ENCODE measurements at places on chromosomes 6 and 20.

GRCh38 chr6:44708208-44708607 lies 320.7 kb downstream of the CDC5L start:
- DNase-seq, result no peak

DNA sequence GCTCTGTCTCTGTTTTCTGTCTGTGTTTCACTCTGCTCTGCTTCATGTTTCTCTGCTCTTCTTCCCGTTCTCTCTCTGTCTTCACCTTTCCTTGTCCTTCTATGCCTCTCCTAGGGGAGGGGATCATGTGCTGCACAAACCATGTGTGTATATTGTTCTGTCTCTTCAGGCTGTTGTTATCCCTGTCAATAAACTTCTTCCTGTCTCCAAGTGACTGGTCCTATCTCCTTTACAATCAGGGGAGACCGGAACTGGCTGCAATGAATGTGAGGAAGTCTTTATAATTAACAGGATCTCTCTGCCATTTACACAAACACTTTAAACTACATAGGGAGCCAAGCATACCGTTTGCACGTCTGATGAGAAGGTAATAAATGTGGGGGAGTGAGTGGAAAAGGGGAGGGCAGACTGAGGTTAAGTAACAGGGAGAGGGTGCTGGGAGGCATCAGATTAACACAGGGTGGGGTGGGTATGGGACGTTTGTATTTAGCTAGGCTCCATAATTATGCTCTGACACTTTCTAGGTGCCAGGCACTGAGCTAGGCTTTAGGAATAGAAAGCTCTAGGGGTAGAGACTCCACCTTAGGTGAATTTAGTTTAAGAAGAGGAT lies 626.1 kb downstream of the DHX35 start:
- DNase-seq, result no peak

DNA sequence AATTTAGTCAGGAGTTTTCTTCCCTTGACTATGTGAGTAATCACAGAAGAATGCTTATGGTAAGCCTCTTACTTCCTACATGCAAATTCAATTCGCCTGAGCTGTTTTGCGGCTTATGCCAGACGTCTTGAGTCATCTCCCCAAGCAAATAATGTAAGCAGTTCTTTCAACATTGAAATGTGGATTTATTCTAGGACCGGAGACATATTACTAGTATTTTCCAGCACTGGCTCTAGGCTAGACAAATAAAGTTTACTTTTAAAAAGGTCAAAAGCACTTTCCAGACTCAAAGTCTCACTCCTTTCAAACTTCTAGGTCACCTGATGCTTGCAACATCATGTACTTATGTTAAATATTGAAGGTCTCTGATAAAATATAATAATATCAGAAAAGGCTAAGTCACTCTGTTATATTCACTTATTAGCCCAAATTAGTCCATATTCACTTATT lies 38.1 kb upstream of the NOX3 start:
- no peak for DNase-seq

DNA sequence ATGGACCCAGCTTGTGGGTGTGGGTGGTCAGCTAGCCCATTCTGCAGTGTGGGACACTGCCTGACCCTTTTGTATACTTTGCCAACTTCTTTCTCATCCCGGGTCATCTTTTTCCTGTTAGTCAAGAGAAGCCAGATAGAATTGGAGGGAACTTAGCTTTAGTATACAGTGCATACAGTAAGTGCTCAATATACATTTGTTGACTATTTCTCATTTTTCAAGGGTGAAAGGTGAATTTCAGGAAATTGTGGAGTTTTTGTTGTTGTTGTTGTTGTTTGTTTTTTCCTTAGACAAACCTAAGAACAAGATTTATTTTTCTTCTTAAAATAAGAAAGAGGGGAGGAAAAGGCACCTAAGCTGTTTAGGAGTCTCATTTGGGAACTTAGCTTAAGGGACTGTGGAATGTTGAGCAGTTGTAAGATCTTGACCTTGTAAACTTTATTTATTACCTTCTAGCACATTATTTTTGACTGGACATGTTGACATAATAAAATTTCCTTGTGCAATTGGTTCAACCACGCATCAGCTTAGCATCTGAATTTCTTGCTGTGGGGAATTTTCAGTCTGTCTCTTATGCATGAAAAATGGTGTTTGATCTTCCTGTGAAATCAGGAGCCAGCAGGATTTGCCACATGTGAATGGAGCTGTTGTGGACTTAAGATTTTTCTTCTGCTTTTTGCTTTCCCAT lies 113.6 kb downstream of the ARID1B start:
- DNase-seq, result no peak

- DNase-seq, result no peak
These were observed 2.4 kb upstream of the TAF8 start for GRCh38 chr6:42047790-42048405.

DNA sequence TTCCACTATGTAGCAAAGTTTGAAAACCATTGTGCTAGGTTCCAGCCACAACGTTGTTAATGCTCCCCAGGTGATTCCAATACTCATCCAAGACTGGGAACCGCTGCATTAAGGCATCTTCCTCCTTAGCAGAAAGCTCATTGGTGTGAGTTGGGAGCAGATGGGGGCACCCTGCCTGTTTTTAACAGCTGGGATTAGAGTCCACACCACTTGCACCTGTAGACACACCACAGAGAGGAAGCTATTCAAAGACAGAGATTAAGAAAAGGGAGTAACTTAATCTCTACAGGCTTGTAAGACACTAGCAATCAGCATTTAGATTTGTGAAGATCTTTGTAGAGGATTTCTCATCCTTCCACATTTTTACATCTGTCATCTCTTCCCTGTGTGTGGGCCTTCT lies 333.9 kb upstream of the SOX4 start:
- DNase-seq, result no peak

DNA sequence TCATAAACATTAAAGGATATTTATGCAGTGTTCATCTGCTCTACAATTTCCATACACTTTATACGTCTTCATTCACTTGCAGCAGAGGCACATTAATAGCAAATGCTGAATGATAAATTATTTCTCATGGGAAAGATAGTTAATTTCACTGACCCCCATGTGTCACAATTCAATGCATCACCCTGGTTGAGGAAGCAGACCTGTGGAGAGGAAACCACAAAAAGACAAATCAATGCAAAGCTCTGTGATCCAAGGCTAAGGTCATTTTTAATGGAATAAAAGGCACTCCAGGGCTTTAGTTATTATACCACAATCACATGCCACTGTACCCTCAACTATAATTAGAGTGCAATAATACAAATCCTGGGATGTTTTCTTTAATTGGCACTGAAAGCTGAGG lies 40.3 kb upstream of the TENT5A start:
- DNase-seq, result no peak

DNA sequence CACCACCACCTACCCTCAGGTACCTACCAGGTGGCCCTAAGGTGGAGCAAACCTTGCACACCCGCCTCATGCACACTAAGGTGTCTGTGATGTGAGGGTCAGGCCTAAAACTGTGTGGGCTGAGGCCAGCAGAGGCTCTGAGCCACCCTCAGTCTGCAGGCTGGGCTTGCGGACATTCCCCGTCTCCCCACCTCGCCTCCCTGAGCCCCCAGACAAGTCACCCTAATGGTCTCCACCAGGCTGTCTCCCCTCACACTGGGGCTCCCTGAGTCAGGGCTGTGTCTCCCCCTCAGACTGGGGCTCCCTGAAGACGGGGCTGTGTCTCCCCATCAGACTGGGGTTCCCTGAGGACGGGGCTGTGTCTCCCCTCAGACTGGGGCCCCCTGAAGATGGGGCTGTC lies 12.5 kb downstream of the PRPH2 start:
- no peak for DNase-seq

GRCh38 chr6:30591008-30591407 lies 19.8 kb downstream of the ABCF1 start:
- DNase-seq, result peak; percentile 46

DNA sequence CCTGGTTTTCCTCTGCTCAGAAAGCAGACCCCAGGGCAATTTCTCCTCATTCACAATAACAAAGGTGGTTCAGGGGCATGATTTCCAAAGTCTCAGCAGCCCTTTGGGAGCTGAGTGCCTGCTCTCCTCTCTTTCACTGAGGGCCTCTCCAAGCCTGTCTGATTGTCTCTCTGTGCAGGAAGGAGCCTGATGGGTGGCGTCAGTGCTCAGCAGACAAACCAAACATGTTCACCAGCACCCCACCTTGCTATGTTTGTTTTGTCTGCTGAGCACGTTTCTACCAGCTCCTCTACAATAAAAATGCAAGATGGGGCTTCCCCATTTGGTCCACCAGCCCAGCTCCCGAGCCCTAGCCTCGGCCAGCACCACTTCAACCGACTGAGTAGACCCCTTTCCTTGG lies 25.4 kb upstream of the TCP11 start:
- no peak for DNase-seq

DNA sequence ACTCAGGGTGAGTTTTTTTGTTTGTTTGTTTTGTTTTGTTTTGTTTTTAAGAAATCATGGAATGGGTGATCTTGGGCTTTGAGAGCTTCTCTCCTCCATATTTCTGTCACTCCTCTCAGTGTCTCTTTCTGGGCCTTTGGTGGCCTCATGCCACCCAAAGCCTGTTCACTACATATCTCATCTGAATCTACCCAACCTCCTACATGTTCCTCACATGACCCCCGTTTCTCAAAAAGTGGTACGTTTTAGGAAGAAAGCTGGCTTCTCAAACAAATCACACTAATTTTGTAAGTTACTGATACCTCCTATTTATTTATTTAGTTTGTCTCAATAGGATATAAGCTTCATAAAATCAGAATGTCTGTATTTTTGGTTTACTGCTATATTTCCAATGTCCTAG lies 80.0 kb downstream of the SESN1 start:
- no peak for DNase-seq

- no peak for DNase-seq
These were observed 12.5 kb upstream of the BFSP1 start for GRCh38 chr20:17543531-17544131.
